RPMI7951 (cell line): ENCODE measurements at places on chromosomes 2 and 18.

DNA sequence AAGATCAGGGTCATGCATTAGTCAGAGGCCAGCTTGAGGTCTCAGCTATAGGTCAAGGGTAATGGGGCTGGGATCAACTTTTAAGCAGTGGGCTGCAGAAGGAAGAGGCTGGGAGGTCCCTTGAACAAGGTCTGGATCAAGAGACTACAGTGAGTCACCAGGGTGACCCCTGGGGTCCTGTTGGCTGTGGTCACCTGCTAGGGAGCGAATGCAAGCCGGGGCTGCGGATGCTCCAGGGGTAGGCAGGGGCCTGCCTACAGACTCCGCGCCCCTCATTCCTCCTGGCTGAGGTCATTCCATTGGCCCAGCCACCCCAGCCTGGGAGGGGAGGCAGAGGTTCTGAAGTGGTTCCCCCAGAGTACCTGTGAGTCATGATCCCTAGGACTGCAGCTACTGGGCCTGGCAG is 110.4 kb downstream of the CYP26B1 start:
- DNase-seq, result peak; percentile 25

- no peak for DNase-seq
Observed at GRCh38 chr18:840023-840408, 28.0 kb upstream of the YES1 start.

DNA sequence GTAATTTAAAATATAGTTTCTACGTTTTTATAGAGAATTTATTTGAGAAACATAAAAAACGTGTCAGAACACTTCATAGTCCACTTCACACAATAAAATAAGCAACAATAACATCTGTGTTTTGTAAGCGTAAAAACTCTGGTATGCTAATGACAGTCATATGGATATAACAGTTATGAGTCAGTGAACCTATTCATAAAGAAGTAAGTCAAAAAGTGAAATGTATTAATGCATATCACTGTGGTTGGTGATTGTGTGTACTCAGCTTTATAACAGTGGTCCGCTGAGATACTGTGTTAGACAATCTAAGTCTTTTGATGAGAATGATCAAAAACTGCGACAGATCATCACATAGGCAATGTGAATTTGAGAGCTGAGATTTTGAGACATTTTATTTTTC is 153.2 kb downstream of the WDR7 start:
- no peak for DNase-seq

- peak; percentile 39 for DNase-seq
Observed at GRCh38 chr18:46297621-46298020, 193.4 kb downstream of the HAUS1 start.

DNA sequence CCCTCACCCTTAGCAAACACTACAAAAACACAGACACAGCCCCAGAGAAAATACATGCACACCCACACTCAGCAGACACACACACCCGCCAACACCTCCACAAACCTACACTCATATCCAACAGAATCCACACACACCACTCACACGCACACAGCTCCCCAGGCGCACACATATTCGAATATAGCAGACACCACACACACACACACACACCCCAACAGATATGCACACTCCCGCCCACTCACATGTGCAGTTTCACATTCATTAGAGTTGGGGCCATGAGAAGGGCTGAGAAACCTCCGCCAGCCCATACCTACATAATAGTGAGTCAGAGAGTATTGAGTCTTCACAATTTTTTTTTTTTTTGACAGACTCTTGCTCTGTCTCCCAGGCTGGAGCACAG is 29.4 kb upstream of the NOTO start:
- DNase-seq, result peak; percentile 32

DNA sequence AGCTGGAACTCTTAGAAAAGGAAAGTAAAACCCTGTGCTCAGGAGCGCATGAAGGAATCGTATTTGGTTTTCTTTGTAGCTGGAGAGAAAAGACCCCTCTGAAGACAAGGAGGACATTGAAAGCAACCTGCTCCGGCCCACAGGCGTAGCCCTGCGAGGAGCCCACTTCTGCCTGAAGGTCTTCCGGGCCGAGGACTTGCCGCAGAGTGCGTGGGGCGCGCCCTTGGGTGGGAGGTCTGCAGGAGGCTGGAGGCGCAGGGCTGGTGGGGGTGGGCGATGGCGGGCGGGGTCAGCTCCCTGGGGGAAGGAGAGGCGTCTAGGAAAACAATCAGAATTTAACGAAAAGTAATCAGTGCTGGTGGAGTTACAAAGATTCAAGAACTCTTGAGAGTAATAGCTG is 72.8 kb downstream of the DYSF start:
- DNase-seq, result no peak

- DNase-seq, result no peak
Observed at GRCh38 chr2:9416962-9417316, 6.4 kb downstream of the ITGB1BP1 start.

GRCh38 chr2:230160112-230160660 is 59.6 kb downstream of the SP110 start:
- peak; percentile 52 for DNase-seq

- no peak for DNase-seq
Observed at GRCh38 chr2:52861596-52861995, 906.0 kb upstream of the CHAC2 start.

GRCh38 chr18:41602034-41602433 is 353.0 kb upstream of the PIK3C3 start:
- no peak for DNase-seq

DNA sequence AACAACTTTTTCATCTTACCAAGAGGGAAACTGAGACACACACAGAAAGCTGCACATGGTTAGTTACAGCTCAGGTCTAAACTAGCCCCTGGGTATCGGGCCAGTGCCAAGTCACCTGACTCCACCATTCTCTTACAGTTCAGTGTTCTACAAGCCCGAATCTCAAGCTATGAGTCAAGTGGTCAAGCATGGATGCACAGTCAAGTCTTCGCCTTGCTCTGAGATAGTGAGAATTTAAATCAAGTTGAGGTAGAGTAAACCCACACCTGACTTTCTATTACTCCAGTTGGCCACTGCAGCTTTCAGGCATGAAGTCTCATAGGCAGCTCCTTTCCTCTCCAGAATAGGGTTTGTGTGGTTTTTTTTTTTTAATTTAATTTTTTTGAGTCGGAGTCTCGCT is 34.5 kb upstream of the ARL5A start:
- no peak for DNase-seq

GRCh38 chr2:36650031-36650829 is 46.3 kb upstream of the VIT start:
- peak; percentile 81 for DNase-seq

DNA sequence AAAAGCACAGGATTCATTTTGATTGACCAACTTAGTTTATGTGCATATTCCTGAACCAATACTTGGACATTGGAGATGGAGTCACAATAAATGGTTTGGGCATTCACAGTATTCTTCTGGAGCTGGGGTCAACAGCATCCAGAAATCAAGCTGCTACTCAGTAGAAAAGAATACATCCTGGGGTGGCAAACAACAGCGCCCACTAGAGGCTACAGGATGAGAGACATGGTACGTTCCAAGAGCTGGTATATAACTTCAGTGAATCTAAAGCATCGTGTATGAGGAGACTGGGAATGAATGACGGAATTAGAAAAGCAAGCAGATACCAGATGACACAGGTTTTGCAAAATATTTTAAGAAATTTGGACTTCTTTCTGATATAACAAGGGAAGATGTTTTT is 142.9 kb upstream of the FIGN start:
- peak; percentile 13 for DNase-seq

- peak; percentile 17 for DNase-seq
Observed at GRCh38 chr2:69685321-69686048, 41.9 kb upstream of the AAK1 start.

- no peak for DNase-seq
Observed at GRCh38 chr2:181234487-181234891, 222.7 kb upstream of the ITGA4 start.

GRCh38 chr18:703213-703967 is 9.0 kb downstream of the ENOSF1 start:
- peak; percentile 42 for DNase-seq

DNA sequence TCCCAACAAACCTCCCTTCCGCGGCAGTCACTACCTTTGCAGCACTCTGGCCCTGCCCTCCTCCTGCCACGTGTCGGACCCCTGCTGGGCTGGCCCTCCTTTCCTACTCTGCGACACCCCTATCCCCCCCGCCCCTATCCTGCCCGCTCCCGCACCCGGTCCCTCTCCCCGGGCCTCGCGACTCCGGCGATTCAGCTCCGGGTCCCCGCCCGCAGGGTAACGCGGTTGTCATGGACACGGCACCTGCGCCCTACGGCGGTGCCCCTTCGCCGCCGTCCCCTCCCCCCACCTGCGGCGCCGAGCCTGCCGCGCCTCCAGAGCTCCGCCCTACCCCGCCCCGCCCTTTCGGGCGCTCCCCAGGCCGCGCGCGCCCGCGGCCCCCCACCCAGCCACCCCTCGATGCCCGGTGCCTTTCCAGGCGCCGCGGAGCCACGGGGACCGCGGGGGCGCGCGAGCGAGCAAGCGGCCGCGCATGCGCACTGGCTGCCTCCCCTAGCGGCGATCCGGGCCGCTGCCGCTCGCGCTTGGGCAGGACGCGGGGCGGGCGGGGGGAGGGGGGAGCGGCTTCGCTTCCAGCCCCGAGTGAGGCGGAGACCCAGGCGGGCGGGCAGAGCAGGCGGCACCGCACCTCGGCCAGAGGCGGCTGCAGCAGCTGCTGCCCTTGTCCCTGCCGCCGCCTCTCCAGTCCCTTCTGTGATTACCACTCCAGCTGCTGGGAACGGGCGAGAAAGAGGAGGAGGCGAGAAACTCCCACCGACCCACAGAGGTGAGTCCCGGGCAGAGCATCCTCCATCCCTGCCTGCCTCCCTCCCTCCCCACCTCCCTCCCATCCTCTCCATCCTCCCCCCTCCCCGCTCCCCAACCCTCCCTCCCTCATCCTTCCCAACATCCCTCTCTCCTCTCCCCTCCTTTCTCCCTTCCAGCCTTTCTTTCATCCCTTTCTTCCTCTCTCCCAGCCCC is at the start of gene CTNNA2:
CTNNA2 (plus strand) TSS at position 610 of the 960 bp plus-strand sequence.
- no peak for DNase-seq

DNA sequence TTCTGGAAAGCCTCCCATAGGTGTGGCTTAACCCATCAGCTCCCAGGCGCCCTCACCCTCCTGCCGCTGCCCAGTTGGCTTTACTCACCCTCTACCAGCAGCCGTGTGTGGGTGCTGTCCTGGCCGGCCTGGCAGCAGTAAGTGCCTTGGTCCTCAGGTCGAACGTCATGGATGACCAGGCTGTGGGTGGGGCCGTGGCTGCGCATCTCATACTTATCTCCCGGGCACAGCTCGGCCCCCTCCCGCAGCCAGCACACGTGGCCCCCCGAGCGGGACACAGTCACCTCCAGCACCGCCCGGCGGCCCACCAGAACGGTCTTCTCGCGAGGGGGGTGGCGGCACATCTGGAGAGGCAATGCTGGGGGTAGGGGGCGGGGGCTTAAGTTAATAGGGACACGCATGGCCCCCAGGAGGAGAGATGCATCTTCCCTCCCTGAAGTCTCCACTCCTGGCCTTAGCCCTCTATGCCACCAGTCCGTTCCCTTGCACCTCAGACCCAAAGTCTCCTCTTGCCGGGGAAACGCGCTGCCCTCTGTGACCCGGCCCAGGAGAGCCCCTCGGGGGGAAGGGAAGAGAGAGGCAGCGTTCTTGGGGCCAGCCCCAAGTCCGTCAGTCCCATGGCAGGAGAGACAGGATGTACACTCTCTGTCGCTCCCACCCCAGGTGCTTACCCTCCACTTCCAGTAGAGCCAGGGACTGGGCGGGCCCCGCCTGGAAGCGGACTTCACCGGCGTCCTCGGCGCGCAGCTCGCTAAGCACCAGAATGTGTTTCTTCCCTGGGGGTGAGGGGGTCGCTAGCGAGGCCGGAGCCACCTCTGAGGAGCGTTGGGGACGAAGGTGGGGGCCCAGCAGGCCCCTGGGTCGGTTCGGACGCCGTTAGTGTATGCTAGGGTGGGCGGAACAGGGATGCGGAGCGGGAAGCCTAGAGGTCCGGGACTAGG is 7.9 kb downstream of the TMEM198 start:
- DNase-seq, result peak; percentile 67

DNA sequence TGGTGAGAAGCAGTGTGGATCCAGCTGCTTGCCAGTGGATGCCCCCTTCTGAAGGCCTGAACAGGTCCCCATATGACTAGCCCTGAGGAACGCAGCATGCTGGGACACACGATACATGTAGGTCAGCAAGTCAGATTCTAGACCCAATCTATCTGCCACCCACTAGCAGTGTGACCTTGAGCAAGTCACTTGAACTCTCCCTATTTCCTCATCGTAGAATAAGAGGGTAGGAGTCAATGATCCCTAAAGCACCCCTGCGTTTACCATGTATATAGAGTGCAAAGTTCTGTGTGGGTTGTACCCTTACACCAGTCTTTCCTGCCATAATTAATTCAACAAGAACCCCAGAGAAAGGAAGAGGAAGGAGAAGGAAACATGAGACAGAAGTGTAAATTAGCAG is 123.7 kb downstream of the GALNT14 start:
- DNase-seq, result no peak

- no peak for DNase-seq
Observed at GRCh38 chr2:120875431-120875830, 139.8 kb downstream of the GLI2 start.

GRCh38 chr2:119716284-119716672 is 37.3 kb downstream of the TMEM177 start:
- DNase-seq, result no peak

GRCh38 chr2:16226943-16227664 is 286.8 kb downstream of the MYCN start:
- DNase-seq, result no peak

DNA sequence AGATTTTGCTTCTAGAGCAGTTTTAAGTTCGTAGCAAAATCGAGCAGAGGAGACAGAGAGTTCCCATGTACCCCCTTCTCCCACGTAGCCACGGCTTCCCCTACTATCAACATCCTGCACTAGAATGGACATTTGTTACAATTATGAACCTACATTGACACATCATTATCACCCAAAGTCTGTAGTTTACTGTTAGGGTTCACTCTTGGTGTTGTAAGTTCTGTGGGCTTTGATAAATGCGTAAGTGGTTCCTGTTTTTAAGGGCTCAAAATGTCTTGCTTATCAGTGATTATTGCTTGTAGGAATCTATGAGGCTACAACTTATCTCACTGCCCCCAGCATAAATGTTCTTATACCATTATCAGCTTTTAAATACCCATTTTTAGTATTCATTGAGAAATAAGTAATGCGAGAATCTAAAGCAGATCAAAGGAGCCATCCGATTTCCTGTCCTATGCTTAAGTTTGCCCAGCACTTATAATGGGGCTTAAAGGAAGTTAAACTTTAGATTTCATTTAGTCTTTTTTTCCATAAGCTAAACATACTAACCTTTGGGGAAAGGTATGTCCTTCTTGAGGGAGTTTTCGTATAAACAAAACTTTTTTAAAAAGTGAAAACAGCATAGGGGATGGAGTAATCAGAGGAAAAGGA is 118.7 kb downstream of the HAUS1 start:
- no peak for DNase-seq

DNA sequence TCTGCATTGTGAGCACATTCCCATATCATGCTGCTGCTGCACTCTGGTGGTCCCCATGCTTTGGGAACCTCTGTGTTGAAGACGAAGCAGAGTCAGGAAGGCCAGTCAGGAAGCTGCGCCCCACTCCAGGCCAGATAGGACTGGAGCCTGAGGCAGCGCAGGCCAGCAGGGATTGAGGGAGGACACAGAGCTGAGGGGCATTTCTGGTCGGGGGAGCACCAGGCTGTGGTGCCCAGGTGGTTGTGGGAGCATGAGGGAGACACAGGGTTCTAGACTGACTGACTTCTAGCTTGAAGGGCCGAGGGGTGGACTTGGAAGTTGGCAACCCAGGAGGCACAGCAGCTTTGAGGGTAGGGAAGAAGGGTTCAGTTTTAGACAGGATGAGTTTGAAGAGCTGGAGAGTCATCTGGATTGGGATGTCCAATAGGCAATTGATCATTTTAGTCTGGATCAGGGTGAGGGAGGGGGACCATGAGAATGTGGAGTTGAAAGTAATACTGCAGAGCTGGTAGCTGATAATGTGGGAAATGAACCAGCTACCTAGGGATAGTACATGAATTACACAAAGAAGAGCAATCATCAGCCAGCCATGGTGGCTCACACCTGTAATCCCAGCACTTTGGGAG is 1.4 kb upstream of the ACTG2 start:
- DNase-seq, result no peak
